Activated CD8-positive, alpha-beta T cell treated with anti-CD3 and anti-CD28 coated beads, Interleukin-2, amount 10 ng/mL, durations not matched to agents 7 days and 5 days (primary cell): ENCODE measurements at places on chromosomes 7 and 10. TPM values are rescaled to one million over a fixed set of nuclear protein-coding genes. Genes with fewer than 3 reads are reported as not detected.

DNA sequence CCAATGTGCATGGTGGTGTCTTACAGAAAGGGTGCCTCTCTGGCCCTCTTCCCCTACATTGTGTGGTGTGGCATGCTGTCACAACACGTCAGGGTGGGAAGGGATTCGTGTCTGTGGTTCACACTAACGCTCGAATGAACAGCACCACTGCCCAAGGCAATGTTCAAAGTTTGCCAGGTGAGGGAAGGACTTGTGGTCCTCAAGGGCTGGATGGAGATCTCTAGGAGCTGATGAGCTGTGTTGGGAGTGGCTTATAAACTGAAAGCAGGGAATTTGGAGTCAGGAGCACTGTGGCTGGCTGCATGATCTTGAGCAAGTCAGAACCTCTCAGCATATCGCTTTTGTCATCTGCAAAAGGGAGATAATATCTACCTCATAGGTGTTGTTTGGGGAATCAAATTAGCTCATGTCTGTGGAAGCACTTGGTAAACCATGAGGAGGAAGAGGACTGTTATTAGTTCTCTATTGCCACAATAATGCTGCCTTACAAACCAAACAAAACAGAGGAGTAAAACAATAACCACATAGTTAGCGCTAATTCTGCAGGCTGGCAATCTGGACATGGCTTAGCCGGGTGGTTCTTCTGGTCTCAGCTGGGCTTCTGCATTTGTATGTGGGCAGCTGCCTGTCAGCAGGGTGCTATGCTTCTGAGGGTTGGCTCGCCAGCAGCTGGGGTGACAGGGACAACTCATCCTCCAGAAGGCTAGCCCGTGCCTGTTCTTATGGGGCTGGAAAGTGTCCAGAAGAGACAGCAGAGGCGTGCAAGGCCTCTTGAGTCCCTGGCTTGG lies 22.9 kb upstream of the C10orf105 start:
- no peaks in the 10 kb centered on the region for H3K27me3 ChIP-seq
- H3K36me3 ChIP-seq = peaks cover 42% of the 10 kb centered on the region
- no peak for DNase-seq
- H3K27ac ChIP-seq = peak overlapping the region; percentile 88
- H3K4me1 ChIP-seq = peaks cover 100% of the 10 kb centered on the region

DNA sequence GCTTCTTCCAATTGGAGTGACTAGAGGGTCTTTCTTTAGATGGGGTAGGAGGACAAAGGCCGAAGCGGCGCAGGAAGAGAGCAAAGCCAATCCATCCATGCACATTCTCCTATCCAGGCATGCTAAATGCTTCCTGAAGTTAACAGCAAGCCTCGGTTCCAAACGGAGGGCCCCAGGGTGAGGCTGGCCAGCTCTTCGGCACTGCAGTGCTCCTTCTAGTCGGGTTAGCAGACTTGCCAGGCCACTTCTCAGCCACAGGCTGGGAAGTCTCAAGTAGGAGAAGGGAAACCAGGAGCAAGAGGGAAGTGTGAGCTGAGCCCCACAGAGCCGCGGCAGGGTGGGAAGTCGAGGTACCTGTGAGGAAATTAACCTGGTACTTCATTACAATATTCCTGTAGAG lies 253.8 kb upstream of the INHBA start:
- H3K27me3 ChIP-seq = peaks cover 8% of the 10 kb centered on the region
- H3K27ac ChIP-seq = no peak overlapping the region
- H3K4me1 ChIP-seq = no peaks in the 10 kb centered on the region

GRCh38 chr7:6496842-6497636 lies 49.3 kb upstream of the DAGLB start:
- H3K4me3 ChIP-seq = no peak overlapping the region
- no peak for DNase-seq
- H3K36me3 ChIP-seq = no peaks in the 10 kb centered on the region
- peaks cover 2% of the 10 kb centered on the region for H3K27me3 ChIP-seq

UNCX gene
- total RNA-seq = not detected

PRLHR gene
- not detected for total RNA-seq
